ENCODE measurements at places on chromosomes 2 and 18.

GRCh38 chr2:2302359-2302758, 28.7 kb downstream of the MYT1L start:
- DNase-seq = no peak

DNA sequence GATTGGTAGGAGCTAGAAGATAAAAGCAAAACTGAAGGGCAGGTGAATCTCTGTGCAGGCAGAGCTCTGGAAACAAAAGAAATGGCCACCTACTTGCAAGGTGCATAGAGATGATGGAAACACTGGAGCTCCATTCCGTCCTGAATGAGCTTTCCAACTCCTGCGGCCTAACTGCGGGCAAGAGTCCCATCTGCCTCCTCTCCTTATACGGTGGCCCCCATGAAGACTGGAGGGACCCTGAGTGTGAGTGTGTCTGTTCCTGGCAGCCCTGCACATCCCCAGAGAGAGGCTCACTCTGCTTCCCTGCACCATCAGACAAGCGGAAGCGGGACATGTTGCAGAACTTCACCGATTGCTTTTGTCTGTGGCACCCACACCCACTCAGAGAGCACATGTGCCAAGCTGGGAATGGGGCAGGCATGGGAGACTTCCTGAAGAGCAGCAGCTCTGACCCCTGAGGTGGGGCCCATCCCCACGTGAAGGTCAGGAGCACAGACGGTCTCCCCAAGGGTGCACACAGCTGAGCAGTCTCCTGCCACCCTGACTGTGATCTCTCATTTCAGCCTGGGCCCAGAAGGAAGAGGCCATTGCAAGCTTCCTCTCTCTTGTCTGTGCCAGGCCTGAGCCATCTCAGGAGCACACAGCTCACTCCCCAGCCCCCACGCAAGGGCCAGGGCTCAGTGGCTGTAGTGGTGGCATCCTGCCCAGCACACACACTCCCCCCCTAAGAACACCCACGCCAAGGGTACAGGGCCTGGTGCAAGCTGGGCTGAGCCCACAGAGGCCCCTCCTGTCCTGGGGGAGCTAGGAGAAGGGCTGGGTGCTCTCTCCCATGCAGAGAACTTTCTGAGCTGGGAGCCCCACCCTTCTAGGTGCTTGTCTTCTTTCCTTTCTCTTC, 75.3 kb downstream of the STPG4 start:
- DNase-seq = no peak

- no peak for DNase-seq
Measured at GRCh38 chr2:241088376-241088775, 13.7 kb downstream of the MTERF4 start.

- no peak for DNase-seq
Measured at GRCh38 chr2:73468376-73468775, 82.7 kb downstream of the ALMS1 start.

DNA sequence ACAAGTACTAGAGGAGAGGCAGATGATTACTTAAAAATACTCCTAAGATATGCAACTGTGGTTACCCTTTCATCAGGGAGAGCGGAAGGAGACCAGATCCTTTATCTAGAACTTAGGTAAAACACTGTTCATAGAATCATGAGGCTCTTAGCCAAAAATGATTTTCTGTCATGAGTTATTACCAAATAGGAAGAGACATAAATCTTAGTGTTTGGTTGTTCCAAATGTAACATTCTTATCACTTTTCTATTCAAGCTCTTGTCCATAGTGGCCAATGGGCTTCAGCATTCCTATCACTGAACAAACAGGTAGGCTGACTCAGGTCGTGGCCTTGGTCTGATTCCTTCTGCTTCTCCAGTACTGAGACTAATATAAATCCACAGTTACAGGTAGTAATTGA, 38.5 kb downstream of the RPRD1A start:
- DNase-seq = no peak

- DNase-seq = no peak
Measured at GRCh38 chr18:58169472-58169871, 125.4 kb downstream of the NEDD4L start.

DNA sequence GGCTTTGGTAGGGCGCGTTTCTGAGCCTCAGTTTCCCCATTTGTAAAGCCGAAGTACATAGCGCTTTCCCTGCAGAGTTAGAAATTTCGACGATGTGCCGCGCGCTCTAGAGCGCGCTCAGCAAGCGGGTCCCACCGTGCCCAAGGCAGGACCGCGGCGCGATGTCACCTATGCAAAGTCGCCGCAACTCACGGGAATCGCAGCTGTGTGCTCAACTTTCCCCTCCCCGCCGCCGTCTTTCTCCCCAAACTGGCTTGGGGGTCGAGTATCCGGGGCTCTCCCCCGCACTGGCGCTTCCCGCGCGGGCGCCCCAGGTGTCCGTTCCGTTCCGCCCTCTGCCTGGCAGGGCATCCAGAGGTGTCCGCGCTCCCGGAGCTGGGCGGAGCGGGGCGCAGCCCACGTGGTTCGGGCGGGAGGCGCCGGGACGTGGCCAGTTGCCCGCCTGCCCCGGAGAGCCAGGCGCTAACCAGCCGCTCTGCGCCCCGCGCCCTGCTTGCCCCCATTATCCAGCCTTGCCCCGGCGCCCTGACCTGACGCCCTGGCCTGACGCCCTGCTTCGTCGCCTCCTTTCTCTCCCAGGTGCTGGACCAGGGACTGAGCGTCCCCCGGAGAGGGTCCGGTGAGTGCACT, at the start of gene MLPH:
Gene MLPH (plus strand): TSS at position 433 of the 630 bp plus-strand sequence. CDS start 6,176 bp downstream, outside the sequence.
- DNase-seq = no peak

DNA sequence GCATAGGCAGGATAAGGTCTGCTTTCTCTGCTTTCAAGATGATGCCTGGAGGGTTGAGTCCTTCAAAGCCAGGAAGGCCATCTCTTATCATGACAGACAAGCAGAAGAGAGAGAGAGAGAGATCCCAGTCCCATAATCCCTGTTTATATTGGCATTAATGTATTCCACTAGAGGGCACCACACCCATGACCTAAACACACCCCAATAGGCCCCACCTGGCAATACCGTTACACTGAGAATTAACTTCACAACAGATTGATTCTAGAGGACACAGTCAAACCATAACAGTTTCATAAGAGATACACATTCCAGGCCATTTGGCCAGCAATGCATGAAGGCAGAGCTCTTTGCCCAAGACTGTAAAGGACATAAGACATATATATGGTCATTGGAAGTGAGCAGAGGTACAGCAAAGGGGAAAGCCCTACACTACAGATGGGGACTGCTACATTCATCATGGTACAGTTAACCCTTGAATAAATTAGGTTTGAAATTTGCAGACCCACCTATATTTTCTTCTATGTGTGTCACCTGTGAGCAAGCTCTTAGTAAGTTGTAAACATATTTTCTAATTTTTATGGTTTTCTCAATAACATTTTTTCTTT, 1516.1 kb downstream of the RPIA start:
- DNase-seq = peak; percentile 6

All from NCI-H1105 treated with DMSO at 0.1 percent for 48 hours (cell line).